NCI-H748 treated with DMSO at 0.1 percent for 48 hours (cell line): ENCODE measurements at places on chromosomes 2 and 18.

DNA sequence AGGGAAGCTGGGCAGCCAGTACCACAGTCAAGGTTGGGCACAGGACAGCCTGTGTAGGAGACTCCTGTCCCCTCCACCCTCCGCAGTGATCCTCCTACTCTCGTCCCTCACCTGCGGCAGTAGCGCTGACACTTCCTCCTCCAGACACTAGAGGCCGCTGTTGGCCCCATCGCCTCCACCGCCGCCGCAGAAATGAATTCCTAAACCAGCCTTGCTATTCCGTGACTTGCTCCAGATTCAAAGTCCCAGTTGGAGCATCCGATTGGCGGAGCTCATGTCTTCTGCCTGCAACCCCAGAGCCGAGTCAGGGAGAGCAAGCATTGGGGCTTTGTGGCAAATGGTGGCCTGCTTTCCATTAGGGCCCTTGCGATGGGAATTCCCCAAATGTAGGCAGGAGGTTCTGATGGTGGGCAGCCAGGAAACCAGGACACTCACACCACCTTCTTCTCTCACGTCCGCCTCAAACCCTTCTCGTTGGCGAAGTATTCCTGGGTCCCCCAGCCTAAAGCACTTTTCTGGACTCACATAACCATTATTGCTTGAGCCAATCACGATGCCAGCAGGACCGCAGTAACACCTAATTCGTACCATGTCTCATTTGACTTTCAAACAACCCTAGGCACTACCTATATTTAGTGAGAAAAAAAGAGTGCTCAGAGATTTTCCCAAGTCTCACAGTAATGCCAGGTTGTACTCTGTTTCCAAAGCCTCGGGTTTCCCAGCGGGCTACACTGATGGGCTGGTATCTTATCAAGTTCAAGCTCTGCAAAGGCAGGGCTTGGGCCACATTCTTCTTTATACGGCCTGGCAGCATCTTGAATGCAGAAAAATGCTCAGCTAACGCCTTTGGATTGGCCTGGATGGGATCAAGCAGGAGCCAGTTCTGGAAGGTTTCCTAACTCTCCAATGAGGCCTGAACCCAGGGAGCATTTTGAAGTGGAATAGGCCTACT is 1.2 kb upstream of the DNAJB2 start:
- DNase-seq, result peak; percentile 71

GRCh38 chr2:19746137-19746600 is 155.6 kb downstream of the TTC32 start:
- no peak for DNase-seq

DNA sequence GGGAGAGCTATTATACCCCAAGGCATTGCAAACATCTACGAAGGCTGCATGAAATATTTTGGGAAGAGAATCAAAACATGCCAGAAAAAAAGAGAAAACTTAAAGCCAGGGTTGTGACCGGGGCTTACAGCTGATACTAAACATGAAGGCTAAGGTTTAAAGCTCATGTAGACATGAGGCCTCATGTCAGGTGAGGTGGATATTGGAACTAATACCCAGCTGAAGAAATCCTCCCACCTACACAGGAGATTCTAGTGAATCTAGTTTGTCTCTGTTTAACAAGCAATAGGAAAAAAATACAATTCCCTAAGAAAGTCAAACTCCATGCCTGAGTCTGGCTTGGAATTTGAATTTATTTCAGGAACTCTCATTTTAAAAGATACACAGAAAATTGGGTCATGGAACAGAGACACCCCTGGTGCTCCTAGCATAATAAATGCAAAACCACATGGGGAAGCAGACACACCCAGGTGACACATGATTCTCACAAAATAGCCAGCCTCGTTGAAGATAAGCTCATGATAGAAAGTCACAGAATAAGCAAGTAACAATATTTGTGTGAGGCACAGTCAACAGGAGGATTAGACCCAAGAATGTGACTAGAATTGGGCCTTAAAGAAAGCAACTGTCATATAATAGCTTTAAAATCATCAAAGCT is 42.2 kb downstream of the UPP2 start:
- no peak for DNase-seq

DNA sequence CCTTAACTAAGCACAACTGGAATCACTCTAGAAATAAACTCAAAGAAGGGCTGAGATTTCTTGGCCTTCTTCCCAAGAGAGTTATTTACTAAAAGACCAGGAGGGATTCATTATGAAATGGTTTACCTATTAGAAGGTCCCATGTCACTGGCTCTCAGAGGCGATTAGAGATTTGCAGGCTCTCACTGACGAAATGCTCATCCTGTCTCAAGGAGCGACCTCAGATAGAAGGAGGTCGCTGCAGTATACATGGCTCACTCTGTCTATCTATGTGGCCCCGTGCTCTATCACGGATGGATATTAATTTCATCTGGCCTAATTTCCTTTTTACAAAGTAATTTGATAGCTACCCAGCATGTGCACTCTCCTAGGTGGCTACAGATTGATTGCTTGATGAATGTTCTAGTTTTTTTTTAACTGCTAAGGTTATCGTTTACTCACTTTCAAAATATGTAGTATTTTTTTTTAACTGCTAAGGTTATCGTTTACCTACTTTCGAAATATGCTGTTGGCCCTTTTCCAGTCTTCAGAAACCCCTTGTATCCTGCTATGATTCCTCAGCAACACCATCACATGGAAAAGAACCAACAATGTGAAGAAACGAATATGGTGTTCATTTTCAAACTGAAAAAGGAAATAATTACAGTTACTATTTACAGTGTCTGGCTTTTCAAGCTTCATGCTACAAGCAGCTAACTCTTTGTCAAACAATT is 9.1 kb downstream of the SMIM21 start:
- DNase-seq, result no peak

- peak; percentile 94 for DNase-seq
These were observed 12.3 kb downstream of the TEX44 start for GRCh38 chr2:231604685-231605606.

- no peak for DNase-seq
These were observed 158.4 kb downstream of the FMNL2 start for GRCh38 chr2:152493417-152493816.

- no peak for DNase-seq
These were observed 461.4 kb upstream of the SPHKAP start for GRCh38 chr2:228642861-228643260.

- no peak for DNase-seq
These were observed 30.0 kb upstream of the KLHL14 start for GRCh38 chr18:32802591-32803451.

- peak; percentile 23 for DNase-seq
These were observed 238.8 kb downstream of the IKZF2 start for GRCh38 chr2:212912445-212913103.

DNA sequence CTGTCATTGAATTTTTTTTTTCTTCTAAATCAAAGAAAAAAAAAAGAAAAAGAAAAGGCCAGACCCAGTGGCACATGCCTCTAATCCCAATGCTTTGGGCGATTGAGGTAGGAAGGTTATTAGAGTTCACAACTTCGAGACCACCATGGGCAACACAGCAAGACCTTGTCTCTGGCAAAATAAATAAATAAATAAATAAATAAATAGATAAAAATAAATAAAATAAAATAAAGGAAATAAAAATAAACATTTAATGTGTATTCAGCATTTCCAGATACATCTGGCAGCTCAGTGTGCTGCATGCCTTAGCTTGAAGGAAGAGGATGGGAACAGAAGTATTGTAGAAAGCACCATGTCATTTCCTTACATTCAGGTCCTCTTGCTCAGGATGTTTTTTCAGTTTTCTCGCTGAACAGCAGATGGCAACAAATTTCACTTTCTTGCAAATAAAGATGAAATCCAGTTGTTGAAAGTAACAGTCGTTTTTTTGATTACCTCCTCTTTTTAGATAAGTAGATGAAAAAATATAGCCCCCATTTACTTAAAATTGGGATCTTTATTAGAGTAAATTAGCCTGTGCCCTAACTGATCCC is 25.7 kb upstream of the FAM178B start:
- DNase-seq, result peak; percentile 10

DNA sequence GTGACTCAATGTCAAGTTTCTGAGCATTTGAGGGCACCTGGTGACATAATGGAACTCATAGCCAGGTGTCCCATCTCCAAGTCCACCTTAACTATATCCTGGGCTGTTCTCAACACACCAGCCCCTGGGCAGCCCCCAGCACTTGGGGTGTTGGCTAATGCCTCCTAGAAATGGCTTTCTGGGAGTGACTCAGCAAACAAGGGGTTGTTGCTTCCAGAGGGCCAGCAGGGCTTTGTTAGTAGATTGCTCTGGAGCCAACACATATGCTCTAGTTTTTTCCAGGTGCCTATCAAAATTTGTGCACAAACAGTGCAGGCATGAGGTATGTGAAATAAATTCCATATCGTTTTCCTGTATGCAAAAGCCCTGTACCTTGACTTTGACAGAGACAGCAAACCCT is 448.4 kb downstream of the SLC4A3 start:
- DNase-seq, result no peak

GRCh38 chr2:69309351-69310110 is 77.5 kb downstream of the GFPT1 start:
- peak; percentile 65 for DNase-seq

- no peak for DNase-seq
These were observed 194.9 kb upstream of the BOD1L2 start for GRCh38 chr18:56952026-56952425.

- peak; percentile 58 for DNase-seq
These were observed 25.8 kb upstream of the TMEM182 start for GRCh38 chr2:102736110-102736409.
